ENCODE measurements at places on chromosomes 11 and 22.

- no peak for DNase-seq
Measured at GRCh38 chr11:113721462-113722066, 15.5 kb upstream of the TMPRSS5 start.

DNA sequence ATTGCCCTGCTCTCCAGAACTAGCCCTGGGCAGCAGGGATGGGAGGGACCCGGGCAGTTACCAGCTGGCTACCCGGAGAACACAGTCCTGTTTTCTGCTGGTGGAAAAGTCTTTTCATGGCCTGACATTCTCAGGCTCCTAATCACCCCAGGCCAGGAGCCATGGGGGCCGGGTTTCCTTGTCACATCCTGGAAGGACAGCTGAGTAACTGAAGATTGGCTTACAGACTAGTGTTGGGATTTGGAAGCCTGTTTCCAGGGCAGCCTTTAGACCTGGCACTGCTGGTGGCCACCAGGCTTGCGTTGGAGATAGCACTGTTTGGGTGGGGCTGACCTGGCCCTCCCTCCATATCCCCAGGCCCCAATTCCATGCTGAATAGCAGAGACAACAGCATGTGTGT is 349.0 kb downstream of the CTTN start:
- DNase-seq = no peak

DNA sequence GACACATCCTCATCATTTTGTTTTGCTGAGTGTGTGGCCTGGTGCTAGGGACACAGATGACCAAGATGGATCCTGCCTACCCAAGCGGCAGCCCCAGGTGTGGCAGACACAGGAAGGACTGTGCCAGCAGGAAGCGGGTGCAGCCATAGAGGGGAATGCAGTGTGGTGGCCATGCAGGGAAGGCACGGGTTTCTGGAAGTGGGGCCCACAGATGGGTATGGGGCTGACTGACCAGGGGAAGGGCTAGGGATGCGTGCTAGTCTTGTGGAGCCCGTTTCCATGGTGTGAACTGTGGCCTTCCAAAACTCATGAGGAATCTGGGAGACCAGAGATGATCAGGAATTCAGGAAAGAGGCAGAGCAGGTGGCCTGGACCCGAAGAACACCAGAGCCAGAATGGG is 33.5 kb downstream of the YPEL1 start:
- no peak for DNase-seq

- DNase-seq = no peak
Measured at GRCh38 chr11:8330404-8330803, 66.7 kb upstream of the LMO1 start.

- DNase-seq = no peak
Measured at GRCh38 chr11:84541731-84542340, 1085.3 kb downstream of the DLG2 start.

All from AG04449 (cell line).